ENCODE measurements at places on chromosomes 6 and 20.

DNA sequence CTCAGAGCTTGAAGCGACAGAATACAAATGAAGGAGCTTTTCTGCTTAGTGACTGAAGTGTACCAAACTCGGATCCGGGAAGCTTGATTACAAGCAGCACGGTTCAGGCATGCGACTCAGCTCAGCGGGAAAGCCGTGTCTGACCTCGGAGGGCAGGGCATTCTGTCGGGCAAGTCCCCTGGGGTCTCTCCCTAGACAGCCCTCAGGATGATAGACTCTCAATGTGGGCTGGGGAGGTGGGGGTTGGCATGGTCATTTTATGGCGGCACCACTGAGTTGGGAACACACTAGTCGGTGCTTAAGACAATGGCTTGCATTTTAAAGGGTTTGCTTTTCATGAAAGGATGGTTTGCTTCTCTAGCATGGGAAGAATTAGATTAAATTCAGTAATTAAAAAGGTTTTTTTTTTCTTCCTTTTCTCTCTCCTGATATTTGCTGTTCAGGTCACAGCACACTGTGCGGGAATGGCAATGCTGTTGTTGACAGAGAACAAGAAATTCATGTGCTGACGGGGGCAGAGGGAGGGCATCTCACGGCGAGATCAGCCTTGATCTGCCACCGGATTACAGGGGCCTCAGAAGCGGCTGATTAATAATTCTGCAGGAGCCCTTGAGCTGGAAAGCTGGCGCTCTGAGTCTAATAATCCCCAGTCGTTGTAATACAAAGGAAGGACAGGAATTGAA is 80.7 kb upstream of the TRAF3IP2 start:
- no peak for DNase-seq

DNA sequence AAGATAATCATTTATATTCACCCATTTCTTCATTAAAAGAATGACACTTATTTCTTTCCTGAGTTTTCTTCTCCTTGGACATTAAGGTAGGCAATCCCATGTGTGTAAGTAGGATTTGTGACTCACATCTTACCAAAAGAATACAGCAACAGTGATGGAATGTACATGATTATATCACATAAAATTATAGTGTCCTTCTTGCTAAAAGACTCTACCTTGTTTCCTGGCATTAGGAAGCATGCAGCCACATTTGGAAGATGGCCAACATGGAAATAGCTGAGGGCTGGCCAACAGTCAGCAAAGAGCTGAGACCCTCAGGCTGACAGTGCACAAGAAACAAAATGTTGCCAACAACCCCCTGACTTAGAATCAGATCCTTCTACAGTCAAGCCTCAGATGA is 327.9 kb upstream of the MARCKS start:
- DNase-seq: no peak

DNA sequence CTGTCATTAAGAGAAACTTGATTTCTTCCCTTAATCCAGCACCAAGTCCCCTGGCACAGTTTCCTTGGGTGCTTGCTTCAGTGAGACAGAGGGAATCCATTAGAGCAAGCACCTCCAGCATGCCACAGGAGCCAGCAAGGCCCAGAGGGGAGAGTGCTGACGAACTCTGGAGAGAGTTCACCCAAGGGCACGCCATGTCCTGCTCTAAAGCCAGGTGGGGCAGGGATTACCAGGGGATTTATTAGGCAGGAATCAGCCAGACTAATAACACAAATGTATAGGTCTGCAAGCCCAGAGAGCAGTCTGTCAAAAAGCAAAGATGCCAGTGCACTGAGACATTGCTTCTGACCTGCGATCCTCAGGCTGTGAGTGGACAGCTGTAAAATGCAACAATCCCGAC is 155.4 kb upstream of the SYNDIG1 start:
- no peak for DNase-seq

GRCh38 chr6:22353101-22353500 is 56.3 kb upstream of the PRL start:
- no peak for DNase-seq

DNA sequence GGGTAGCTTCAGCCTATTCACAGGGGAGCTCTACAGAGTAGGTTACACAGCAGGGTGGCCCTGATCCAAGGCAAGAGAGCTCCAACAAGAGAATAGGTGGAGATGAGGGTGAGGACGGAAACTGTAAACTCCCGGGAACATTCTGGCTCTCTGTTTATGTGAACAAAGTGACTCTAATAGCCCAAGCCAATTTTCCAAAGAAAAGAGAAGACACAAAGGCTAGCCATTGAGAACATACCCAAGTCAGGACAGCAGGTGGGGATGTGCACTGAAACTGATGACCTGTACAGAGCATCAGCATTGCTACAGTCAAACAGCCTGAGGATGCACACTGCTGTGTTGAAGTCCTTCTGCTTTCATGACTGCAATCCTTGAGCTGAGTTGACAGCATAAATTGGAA is 136.0 kb upstream of the TOP1 start:
- DNase-seq: no peak

DNA sequence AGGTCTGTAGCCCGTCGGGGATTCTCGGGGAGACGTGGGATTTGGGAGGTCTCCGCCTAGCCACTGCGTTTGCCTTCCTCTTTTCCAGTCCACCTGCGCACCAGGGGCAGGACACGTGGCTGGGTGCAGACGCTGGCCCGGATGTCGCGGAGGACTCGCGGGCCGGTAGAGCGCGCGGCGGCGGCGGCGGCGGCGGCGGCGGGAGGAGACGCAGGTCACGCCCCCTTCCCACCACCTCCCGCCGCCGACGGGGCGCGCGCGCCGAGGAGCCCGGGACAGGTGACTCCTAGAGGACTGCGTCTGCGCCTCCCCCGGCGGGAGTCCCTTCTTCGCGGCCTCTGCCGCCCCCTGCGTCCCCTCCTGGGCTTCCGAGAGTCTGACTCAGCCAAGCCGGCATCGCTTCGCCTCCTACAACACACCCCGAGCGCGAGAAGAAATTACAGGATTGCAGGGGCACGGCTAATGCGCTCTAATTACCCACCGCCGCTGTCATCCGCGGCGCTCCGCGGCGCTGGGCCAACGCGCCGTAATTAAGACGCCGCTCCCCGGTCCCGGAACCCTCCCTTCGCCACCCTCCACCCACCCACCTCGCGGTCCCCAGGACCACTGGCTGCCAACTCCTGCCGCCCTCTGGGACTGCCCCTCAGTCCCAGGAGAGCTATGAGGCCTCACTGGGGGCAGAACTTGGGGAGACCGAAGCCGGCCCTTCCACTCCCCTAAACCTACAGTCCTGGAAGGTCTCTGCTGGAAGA is 124.5 kb downstream of the MRPL14 start:
- DNase-seq: peak; percentile 69

- DNase-seq: no peak
Observed at GRCh38 chr6:129331450-129332138, 378.4 kb downstream of the ARHGAP18 start.

GRCh38 chr6:3311826-3312225 is 53.1 kb downstream of the PSMG4 start:
- DNase-seq: no peak

DNA sequence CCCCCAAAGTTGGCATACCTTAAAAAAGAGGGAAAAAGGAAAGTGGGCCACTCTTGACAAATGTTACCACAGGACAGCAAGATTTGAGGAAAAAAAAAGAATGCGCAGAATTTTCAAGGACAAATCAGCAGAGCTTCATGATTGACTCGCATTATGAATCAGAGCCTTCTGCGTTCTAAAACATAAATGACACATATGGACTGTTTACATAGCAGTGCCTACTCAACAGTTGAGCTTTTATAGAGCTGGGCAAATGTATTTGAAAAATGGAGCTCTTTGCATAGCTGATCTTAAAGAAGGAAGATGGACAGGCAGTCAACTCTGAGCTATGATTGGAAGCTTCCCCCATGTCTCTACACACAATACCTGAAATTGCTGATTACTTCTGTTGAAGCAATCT is 213.2 kb upstream of the NT5E start:
- no peak for DNase-seq
